Left ventricle myocardium inferior (tissue), 1 donor: ENCODE measurements at places on chromosomes 2 and 18. TPM values are rescaled to one million over a fixed set of nuclear protein-coding genes. Genes with fewer than 3 reads are reported as not detected.

Gene KCNIP3
- total RNA-seq = 4.6 TPM

Gene CLEC4F
- total RNA-seq = not detected

Gene NCK2
- total RNA-seq = 24.7 TPM

Gene CCDC121
- total RNA-seq = 6.8 TPM

Gene SLC4A1AP
- 21.3 TPM for total RNA-seq

Gene WDCP
- total RNA-seq = 8.6 TPM

Gene HOXD8
- total RNA-seq = 0.14 TPM

Gene CNNM3
- 11.1 TPM for total RNA-seq

Gene SLC14A1
- total RNA-seq = 22.1 TPM

Gene ALLC
- total RNA-seq = not detected
